BJ (cell line): ENCODE measurements at places on chromosomes 5 and 9. TPM values are rescaled to one million over a fixed set of nuclear protein-coding genes. Genes with fewer than 3 reads are reported as not detected.

NOXA1 gene
- 0.20 and 0.32 TPM in 2 replicates for polyA plus RNA-seq

TSLP gene
- polyA plus RNA-seq, result 0.05 and 0.22 TPM in 2 replicates

LHX6 gene
- polyA plus RNA-seq, result not detected in 2 replicates

CRB2 gene
- not detected in 2 replicates for polyA plus RNA-seq

SHISAL2B gene
- not detected in 2 replicates for polyA plus RNA-seq

GKAP1 gene
- polyA plus RNA-seq, result 0.47 and 1.5 TPM in 2 replicates

GNE gene
- 14.7 and 16.7 TPM in 2 replicates for polyA plus RNA-seq

PLEKHG4B gene
- polyA plus RNA-seq, result 0.72 and 1.4 TPM in 2 replicates

PCDHA13 gene
- not detected in 2 replicates for polyA plus RNA-seq

TICAM2 gene
- polyA plus RNA-seq, result 1.2 and 1.4 TPM in 2 replicates

ANKRD31 gene
- 0.02 and 0.07 TPM in 2 replicates for polyA plus RNA-seq

LRRC26 gene
- not detected in 2 replicates for polyA plus RNA-seq

HBEGF gene
- 2.4 and 3.1 TPM in 2 replicates for polyA plus RNA-seq

MAN1B1 gene
- polyA plus RNA-seq, result 53.0 and 80.0 TPM in 2 replicates

ZDHHC11 gene
- polyA plus RNA-seq, result 0.10 and 0.15 TPM in 2 replicates

SLC6A19 gene
- polyA plus RNA-seq, result not detected in 2 replicates

DBH gene
- not detected in 2 replicates for polyA plus RNA-seq

ZBTB26 gene
- polyA plus RNA-seq, result 4.4 and 8.0 TPM in 2 replicates
